Lung microvascular endothelial cell (primary cell): ENCODE measurements at places on chromosomes 3 and 15. TPM values are rescaled to one million over a fixed set of nuclear protein-coding genes. Genes with fewer than 3 reads are reported as not detected.

TMEM212 gene
- not detected in 2 replicates for total RNA-seq

DNA sequence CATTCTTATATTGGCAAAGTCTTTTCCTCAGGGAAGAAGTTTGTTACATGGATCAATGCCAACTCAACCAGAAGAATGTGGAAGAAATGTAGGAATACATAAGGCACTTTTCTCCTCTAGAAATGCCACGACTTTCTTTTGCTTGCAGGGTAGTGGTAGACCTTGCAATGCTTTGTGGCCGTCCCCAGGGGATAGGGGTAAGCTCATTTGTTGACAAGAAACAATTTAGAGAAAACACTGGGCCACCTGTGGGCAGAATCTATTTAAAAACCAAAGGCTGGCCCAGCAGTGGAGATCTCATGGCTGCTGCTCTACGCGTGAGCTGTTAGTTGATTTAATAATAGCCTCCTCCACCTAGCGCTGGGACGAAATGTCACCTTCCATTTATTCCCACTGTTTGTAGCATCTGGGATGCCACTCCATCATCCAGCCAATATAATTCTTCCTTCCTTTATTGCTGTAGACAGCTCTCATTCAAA, 64.6 kb upstream of the PFN2 start:
- DNase-seq = no peak

SPG11 gene
- 23.5 and 29.8 TPM in 2 replicates for total RNA-seq

DNA sequence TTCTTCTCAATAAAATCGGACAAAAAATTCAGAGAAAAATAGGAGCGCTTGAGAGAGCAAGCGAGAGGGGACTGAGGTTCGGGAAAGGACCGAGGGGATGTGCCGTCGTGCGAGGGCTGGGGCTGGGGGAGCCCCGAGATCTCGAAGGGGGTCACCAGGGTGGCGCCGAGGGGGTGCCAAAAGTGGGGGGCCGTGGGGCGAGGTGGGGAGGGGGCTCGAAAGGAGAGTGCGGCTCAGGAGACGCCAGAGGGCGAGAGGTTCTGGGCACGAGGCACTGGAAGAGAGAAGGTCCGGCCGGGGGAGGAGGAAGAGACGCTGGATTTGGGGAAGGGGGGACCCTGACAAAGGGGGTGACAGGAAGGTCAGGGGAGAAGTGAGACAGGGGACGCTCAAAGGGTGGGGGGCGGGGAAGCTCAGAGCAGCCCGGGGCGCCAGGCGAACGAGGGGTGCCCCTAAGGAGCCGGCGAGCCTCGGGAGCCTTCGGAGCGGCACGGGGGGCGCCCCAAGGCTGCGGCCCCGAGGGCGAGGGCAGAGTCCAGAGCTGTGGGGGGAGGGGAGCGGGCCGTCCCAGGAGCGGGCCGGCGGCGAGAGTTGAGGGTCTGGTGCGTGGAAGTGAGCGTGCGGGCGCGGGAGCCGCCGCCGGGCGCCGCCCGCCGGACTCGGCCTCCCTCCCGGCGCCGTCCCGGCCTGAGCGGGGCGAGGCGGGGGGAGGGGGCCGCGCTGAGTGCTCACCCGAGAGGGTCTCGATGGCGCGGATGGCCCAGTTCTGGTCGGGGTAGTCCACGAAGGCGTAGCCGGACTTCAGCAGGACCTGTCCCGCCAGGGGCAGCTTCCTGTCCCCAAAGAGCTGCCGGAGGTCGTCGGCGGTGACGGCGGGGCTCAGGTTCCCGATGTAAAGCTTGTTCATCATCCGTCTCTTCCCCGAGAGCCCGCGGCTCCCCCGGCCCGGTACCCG, 514 bp downstream of the IGF2BP2 start:
- no peak for DNase-seq

- DNase-seq = no peak
These were observed 23.9 kb upstream of the RHO start for GRCh38 chr3:129504471-129505100.

KBTBD8 gene
- total RNA-seq = 1.5 and 2.4 TPM in 2 replicates

DNA sequence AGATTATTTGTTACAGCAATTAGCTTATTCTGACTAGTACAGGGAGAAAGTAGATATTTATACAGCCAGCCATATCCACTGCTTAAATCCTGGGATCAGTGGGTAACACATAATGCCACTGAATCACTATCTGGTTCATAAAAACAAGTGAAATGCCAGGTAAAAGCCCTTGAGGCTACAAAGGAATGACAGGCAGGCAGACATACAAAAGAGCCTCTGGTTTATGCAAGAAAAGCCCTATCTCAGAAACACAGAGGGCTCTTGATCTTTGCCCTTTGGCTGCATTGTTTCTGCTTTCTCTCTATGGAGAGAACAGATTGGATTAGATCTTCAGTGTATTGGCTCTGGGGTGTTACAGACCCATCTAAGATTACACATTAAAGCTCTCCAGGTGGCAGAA, 115.4 kb upstream of the GADL1 start:
- DNase-seq = no peak

DNA sequence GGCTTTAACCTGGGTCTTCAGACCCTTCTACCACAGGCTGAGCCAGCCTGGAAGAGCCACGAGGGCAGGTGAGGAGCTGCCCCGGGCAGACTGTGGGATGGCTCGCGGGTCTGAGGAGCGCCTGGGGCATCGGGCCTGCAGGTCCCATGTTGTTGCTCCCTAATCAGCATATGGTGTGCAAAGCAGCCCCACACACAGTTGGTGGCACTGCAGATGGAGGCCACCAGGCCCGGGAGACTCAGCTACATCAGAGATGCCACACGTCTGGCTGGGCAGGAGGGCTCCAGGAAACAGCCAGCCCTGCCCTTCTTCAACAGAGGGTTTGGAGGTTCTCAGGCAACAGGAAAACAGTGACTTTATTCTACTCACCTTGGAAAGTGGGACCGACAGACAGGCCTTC, 63.9 kb downstream of the XXYLT1 start:
- DNase-seq = no peak
